ENCODE measurements at places on chromosomes 12 and 14.

DNA sequence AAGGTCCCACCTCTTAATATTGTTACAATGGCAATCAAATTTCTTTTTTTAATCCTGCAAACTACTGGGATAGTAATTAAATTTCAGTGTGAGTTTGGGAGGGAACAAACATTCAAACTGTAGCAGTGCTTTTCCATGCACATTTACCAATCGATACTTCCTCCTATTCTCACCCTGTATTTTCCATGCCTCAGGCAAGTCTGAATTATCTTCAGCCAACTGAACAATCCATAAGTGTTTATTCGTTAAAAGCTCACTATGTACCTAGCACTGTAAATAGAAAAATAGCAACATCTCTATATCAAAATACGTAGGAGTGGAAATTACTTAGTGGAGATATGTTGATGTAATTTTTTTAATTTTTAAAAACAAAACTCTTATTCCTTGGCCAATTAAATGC lies 43.5 kb downstream of the CCDC177 start:
- no peak for DNase-seq

- no peak for DNase-seq
Measured at GRCh38 chr12:108845696-108846095, 11.7 kb downstream of the SSH1 start.

DNA sequence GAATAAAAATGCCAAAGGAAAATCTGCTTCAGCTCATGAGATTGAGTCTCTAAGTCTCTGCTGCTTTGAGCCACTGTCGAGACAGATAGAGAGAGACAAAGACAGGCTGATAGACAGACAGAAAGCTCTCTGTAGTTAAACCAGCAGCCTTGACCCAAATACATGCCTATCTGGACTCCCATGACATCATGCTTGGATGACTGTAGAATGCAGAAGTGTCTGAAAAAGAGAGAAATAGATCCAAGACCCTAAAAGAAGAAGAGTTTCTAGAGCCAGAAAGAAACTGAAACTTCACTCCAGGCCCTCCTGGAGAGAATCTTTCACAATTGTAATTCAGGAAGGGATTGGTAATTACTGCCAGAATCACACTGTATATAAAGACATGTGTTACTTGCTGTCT lies 122.6 kb upstream of the PLXNC1 start:
- no peak for DNase-seq

GRCh38 chr12:101027200-101027599 lies 182.8 kb downstream of the SLC5A8 start:
- no peak for DNase-seq

GRCh38 chr12:52232674-52233461 lies at the start of gene KRT7:
Gene KRT7, plus strand, starts transcription at chr12:52233243. Its CDS starts 54 bp downstream, at chr12:52233297.
- no peak for DNase-seq

- peak; percentile 8 for DNase-seq
Measured at GRCh38 chr12:105204916-105205315, 31.1 kb downstream of the APPL2 start.

GRCh38 chr12:18394742-18395141 lies 133.4 kb downstream of the PIK3C2G start:
- no peak for DNase-seq

- DNase-seq: no peak
Measured at GRCh38 chr14:47186486-47186885, 488.9 kb downstream of the MDGA2 start.

DNA sequence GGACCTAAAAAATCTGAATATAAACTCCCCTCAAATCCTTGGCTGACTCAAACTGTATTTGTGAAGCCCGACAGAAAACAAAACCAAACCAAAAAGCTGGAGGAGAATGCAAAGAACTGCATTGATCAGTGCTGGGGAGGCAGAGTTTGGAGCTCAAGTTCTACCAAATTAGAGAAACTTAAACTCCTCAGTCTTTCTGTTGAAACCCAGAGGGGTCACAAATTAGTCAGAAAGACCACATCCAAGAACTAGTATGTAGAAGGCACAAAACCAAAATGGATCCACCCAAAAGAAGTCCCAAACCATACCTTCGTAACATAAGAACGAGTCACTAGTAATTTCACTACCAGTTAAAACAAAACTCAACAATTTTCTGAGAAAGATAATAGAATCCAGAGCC lies 15.3 kb upstream of the PRKAB1 start:
- DNase-seq: no peak

DNA sequence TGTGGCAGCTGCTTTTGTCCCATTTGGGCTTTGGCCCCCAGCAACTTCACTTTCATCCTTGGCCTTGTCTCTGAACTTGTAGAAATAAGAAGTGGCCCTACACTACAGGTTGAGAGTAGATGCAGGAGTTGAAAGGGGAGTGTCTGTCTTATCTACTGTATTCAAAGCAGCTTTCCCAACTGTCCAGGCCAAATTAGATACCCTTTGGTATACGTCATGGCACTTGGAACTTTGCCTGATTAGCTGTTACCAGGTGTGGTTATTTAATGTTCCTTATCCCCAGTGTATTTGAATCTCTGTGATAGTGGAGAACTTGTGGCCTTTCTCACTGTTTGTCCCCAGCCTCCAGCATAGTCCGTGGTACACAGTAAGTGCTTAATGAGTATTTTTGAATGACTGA lies 33.5 kb downstream of the SUDS3 start:
- DNase-seq: no peak

DNA sequence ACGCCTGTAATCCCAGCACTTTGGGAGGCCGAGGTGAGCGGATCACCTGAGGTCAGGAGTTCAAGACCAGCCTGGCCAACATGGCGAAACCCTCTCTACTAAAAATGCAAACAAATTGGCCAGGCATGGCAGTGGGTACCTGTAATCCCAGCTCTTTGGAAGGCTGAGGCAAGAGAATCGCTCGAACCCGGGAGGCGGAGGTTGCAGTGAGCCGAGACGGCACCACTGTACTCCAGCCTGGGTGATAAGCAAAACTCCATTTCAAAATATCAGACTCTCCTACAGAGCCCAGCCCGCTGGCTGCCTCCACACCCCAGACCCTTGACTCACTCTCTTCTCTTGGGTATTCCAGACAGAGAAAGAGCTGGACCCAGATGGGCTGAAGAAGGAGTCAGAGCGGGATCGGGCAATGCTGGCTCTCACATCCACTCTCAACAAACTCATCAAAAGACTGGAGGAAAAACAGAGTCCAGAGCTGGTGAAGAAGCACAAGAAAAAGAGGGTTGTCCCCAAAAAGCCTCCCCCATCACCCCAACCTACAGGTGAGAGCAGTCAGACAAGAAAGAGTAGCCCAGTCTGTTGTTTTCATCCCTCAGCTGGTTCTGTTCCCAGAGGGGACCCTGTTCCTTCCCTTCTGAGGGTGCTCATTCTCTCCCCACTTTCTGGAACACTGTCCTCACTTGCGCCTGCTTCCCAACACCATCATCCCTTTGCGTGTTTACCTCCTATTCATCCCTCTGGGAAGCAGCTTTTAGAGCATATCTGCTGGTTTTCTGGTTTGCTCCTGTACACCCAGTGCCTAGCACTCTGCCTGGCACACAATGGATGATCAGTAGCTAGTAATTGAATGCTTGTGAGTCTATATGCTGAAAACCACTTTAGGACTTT lies 19.7 kb downstream of the AGAP2 start:
- DNase-seq: no peak
